H1 (cell line): ENCODE measurements at places on chromosomes 2 and 18. TPM values are rescaled to one million over a fixed set of nuclear protein-coding genes. Genes with fewer than 3 reads are reported as not detected.

CASP8 gene
- 3.6 and 3.7 TPM in 2 replicates for total RNA-seq

MAL gene
- not detected in 2 replicates for total RNA-seq

CRYBA2 gene
- not detected in 2 replicates for total RNA-seq

IL18R1 gene
- total RNA-seq: 0.54 TPM in 1 of 2 replicates, not detected in the other

C2orf80 gene
- 1.1 and 1.3 TPM in 2 replicates for total RNA-seq

CYP27A1 gene
- total RNA-seq: 3.9 and 5.4 TPM in 2 replicates

POTEJ gene
- total RNA-seq: not detected in 2 replicates

PLEKHH2 gene
- total RNA-seq: 3.1 and 5.0 TPM in 2 replicates

QPCT gene
- 3.9 and 4.0 TPM in 2 replicates for total RNA-seq

DNA sequence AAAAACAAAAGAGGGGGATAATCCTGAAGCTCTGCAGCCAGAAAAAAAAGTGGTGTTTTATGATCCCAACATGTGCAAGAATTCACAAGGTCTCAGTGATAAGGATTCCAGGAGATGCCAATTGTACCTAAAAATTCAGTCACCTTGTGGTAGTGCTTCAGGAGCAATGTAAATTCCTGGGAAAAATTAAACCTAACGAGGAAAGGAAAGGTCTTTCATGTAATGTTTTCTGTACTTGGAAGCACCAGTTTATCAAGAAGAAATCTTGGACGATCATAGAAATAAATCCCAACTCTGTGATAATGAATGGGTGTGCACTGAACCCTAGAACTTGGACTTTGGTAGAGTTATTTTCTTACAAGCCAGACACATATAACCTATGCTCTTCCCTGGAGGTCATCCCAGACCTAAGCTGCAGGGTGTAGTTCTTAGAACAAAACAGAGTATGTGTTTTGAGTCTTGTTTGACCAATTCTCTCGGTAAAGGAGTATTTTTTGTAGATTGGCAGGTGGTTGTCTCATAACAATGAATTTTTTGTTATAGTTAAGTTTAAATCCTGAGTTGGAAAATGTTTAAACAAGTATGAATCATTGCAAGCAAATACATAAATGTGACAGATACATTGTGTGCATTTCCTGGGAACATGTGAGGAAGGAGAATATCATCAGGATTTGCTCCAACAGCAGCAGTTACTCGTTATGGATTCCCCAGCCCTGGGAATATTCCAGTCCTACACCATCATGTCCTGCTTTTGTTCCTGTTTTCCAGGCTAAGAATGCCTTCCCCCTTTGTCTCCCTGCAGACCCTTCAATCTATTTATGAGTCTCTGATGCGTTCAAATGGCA lies 224.6 kb downstream of the NAPG start:
- no peak for DNase-seq

GRCh38 chr2:25085761-25086560 lies 44.1 kb downstream of the EFR3B start:
- no peak for DNase-seq

DNA sequence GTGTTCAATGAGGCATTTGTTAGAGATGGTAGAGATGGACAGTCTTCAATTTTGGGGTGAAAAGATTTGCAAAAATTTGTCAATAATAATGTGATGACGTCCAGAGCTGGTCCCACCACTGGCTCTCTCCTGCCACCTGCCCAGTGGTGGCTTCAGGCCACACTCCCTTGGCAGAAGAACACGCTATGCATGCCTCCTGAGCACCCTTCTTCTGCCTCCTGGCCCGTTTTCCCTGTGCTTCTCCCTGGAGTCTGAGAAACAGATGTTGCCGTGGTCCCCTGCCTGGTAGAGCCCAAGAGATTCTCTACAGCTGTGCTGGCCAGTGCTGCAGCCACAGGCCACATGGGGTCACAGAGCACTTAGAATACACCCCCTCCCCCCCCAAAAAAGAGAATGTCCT lies 33.6 kb downstream of the INPP5D start:
- DNase-seq: no peak

GRCh38 chr18:2704541-2704940 lies 49.0 kb downstream of the SMCHD1 start:
- no peak for DNase-seq

DNA sequence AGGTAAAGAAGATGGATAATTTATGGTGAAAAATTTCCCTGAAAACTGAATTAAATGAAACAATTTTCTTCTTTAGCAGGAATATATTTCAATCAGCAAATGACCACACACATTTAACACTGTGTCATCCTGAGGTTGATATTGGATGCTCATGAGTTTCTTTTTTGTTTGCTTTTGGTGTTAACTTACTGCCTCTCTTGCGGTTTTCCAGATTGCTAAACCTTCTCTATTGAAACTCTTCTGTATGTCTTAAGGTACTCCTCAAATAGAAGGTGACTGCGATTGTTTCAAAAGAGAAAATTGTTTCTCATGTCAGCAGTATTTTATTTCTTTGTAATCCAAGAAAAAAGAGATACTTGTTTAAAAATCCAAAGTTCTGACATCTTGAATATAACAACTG lies 99.1 kb downstream of the LRRTM1 start:
- no peak for DNase-seq

GRCh38 chr2:61876400-61876799 lies 12.1 kb downstream of the CCT4 start:
- no peak for DNase-seq

DNA sequence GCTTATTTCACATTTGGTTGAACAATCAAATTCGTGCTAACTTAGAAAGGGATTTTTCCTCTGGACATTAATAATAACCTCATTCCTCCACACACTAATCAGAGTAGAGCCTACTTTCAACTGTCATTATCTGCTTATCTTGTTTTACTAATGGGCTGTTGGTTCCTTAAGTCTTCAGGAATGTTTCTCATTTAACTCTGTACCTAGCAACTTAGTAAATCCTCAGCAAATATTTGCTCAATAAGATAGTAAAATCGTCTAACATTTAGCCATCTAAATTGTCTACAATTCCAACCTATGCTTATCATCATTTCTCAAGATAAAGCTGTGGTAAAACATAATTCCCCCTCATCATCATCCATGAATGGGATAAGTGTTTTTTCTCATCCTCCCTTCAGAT lies 98.1 kb downstream of the CDH2 start:
- DNase-seq: no peak

- DNase-seq: no peak
These were observed 5.2 kb upstream of the DNAJB2 start for GRCh38 chr2:219273937-219274336.

- no peak for DNase-seq
These were observed 266.0 kb upstream of the FSIP2 start for GRCh38 chr2:185472574-185472973.

DNA sequence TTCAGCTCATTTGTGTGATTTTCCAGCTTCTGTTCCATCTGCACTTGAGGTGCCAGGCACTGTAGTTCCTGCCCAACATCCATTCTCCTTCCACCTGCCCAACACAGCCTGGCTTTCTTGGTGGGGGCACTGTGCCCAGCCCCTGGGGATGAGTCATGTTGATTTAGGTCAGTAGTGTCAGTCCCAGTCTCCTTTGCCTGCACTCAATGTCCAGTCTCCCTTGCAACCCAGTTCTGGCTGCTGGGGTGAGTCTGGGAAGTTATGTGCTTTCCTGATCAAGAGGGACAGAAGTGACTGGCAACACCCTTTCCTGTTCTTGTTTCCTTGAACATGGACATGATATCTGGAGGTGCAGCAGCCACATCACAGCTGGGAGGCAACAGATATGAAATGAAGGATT lies 1.5 kb upstream of the ASB18 start:
- DNase-seq: no peak

DNA sequence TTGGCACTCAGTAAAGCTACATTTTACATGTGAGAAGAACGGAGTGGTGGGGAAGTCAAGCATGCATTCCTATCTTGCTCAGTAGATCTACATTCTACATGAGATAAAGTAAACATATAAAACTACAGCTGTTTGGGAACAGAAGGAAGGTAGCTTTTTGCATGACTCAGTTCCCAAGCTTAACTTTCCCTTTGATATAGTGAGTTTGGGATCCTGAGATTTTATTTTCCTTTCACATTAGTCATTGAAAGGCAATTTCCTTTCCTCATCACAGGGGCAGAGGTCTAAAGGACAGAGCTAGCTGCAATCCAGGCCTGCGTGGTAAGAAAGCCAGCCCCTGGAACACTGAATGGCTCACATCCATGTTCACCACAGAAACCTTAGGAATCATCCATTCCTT lies 257.2 kb downstream of the SRBD1 start:
- DNase-seq: no peak

GRCh38 chr2:143842836-143843235 lies 677.1 kb downstream of the ZEB2 start:
- DNase-seq: no peak

- no peak for DNase-seq
These were observed 11.0 kb downstream of the SIGLEC15 start for GRCh38 chr18:45836242-45837205.

- DNase-seq: no peak
These were observed 1.0 kb upstream of the HS6ST1 start for GRCh38 chr2:128319631-128320191.

GRCh38 chr2:121346407-121346806 lies 61.4 kb upstream of the TFCP2L1 start:
- DNase-seq: no peak

- no peak for DNase-seq
These were observed 16.0 kb downstream of the HIBCH start for GRCh38 chr2:190303647-190304046.
